Stimulated activated CD8-positive, alpha-beta memory T cell treated with anti-CD3 and anti-CD28 coated beads, Interleukin-7, amount 100 ng/mL, for 24 hours (primary cell): ENCODE measurements at places on chromosomes 11 and 22.

DNA sequence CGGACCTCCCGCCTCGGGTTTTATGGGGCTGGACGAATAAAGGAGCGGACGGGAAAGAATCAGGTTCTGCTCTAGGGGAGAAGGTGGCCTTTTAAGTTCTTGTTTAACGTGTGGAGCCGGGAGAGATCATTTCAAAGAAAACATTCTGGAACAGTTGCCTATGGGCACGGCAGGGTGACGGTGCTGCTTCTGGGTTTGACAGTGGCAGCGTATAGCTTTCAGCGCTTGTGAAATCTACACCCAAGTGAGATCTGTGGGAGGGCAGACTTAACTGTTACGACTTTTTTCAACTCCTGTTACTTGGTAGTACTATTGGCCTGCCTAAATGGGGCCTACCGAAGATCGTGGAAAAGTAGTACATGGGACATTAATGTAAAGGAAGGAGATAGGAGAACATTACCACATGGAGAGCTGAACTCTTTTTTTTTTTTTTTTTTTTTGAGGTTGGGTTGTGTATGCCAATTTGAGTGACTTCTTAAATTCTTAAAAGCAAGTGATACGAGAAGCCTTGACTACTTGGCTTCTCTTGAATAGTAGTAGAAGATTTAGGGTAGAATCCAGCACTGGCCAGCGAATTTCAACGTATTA, 743 bp downstream of the USP47 start:
- DNase-seq = peak; percentile 5

GRCh38 chr11:46235777-46236688, 41.4 kb upstream of the CREB3L1 start:
- no peak for DNase-seq

DNA sequence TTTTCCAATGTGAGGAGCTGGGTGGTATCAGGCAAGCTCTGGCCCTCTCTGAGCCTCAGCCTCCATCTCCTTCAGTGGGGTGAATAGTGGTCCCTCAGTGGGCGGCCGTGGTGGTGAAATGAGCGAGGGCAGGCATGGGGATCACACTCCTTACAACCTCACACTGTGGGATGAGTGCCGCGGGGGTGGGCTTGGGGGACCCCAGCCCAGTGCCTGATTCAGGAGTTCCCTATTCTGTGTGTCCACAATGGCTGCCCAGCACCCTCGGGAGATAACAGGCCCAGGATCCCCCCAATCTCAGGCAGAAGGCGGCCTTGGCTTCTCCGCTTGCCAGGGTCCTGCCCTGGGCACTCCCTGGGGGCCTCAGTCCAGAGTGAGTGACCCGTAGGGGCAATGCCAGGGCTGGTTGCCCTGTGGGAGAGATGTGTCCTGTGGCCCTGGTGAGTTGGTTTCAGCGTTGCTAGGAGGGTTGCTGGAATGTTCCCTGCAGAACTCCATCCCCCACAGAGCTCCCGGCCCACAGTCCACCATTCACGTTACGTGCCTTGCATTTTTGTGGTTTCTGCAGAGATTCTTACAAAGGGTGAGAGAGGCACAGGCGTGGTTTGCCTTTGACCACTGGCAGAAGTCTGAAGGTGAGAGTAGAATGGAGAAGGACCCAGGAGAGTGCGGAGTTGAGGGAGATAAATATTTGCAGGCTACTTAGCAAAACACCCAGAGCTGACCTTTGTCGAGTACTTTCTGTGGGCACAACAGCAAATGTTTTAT, 2.9 kb downstream of the ALDH3B1 start:
- no peak for DNase-seq

GRCh38 chr11:17293311-17293710, 16.8 kb downstream of the NUCB2 start:
- DNase-seq = no peak

- DNase-seq = no peak
Measured at GRCh38 chr11:7004482-7004881, 15.7 kb downstream of the ZNF214 start.

GRCh38 chr11:123510579-123510905, 80.5 kb downstream of the GRAMD1B start:
- no peak for DNase-seq

DNA sequence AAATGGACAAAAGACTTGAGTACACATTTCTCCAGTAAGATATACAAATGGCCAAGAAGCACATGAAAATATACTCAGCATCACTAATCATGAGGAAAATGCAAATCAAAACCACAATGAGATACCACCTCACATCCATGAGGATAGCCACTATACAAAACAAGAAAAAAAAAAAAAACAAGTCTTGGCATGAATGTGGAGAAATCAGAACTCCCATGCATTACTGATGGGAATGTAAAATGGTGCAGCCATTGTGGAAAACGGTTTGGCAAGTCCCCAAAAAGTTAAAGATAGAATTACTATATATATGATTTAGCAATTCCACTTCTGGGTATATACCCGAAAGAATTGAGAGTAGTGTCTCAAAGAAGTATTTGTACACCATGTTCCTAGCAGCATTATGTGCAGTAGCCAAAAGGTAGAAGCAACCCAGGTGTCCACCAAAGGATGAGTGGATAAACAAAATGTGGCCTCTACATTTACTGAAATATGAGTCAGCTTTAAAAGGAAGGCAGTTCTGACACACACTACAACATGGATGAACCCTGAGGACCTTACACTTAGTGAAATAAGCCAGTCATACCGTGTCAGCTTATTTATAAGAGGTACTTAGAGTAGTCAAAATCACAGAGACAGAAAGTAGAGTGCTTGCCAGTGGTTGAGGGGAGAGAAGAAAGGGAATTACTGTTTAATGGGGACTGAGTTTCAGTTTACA, 146.3 kb downstream of the WNT7B start:
- no peak for DNase-seq

DNA sequence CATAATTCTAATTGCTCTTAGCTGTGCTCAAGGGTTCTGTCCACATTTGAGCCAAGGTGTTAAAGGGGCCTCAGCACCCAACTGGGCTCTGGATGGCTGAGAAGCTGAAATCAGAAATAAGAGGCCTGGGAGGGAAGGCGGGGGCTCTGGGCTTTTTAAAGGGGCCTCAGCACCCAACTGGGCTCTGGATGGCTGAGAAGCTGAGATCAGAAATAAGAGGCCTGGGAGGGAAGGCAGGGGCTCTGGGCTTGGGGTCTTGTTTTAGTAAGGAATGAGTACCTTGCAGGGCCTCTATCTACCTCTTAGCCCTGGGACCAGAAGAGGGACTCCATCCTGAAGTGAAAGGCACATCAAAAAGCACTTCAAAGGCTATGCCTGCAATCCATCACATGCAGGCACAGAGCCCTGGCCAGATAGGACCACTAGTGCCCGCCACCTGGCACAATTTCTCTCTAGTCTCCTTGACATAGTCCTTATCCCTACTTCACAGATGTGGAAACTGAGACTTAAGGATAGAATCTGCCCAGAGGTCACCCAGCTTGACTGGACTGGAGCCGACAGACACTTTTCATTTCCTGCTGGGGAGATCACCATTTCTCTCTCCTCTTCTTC, 35.6 kb downstream of the DKK3 start:
- DNase-seq = no peak

- no peak for DNase-seq
Measured at GRCh38 chr11:45982656-45983470, 60.4 kb downstream of the LARGE2 start.

DNA sequence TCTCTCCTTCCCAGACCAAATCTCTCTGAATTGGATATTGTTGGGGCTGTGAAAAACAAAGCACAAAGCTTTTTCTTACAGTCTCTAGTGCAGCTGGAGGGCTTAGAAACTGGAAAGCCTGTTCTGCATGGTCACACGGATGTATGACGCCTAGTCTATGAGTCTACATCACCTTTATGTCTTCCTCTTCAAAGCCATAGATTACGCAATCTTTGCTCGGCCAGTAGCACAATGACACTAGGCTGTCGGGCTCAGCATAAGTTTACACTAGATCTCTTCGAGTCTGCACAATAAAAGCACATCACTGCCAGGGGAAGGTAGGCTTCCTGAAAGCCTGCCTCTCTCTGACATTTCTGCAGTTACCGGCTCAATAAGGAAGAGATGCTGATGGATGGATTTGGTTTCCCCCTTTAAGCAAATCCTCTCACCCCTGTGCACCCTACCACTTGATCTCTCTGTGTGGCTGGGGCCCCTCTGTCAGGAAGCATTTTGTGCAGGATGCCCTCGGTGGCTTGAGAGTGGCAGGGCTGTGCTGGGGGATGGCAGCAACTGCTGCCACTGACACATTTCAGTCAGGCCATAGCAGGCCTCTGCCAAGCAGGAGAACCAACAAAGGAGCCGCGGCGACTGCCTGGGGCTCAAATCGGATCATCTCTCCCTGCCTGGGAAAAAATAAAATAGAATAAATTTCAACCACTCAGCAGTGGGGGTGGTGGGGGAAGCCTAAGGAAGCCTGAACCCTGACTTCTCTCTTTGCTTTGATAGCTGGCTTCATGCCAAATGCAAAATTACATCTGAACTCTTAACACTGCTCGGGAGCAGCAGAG, 1272.8 kb downstream of the LRRC4C start:
- DNase-seq = no peak

DNA sequence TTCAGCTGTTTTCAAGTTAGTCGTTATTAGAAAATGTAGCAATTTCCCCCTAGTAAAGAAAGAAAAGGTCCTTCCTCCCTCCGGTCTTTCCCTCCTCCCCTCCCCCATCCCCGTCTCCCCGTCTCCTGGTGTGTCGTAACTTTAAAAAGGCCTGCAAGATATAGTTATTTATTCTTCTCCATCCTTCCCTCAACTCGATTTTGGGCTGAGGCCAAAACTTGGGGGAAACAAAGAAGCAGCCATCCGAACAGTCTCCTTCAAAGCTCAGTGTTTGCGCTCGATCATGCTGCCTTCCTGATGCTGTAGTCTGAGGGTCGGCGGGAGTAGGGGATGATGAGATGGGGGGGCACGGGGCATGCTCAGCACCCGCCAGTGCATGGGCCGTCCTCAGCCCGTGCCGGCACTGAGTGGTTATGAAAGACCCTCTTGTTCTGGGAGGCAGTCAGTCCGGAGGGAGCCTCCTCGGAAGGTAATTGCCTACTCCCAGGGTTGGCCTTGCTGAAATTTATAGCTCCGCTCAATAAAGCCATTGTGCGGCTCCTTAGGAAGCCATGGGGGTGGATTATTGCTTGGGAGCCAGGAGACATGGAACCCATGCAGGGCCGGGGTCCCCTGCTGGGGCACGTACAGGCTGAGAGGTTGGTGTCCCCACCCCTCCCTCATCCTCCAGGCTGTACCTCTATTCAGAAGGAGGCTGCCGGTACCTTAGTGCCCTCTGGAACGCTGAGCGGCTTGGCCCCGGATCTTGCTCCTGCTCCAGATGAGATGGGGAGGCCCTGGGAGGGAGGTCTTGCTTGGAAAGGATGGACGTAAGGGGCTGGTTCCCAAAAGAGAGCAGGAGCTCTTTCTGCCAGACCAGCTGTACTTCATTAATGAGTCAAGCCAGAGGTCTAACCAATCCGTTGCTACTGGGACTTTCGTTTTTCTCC, 212.7 kb upstream of the CADM1 start:
- no peak for DNase-seq

- no peak for DNase-seq
Measured at GRCh38 chr11:125605417-125605816, 12.8 kb downstream of the STT3A start.

DNA sequence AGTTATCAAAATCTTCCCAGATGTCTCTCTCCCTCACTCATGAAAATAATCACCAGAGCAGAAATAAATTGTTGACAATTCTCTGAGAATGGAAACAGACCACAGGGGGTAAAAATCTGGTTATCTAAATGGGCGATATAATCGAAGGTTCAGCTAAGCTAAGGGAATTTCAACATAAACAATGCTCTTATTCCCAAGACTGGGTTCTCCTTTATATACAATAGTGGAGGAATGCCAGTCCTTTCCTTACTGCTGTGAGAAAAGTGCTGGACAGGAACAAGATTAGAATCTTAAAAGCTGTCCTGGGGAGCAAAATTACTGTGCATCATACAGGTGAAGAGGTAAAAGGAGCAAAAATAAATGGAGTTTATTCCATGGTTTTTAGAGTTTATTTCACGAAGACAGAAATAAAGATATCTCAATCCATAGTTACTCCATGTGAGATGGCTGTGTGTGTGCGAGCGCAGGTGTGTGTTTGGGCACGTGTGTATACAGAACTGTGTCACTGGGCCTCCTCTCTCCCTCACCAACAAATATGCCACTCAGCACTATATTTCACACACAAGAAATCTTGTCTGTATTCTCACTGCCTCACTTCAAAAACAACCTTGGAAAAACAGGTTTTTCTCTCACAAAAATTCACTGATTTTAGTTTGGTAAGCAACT, 385.6 kb downstream of the DCDC1 start:
- DNase-seq = no peak

DNA sequence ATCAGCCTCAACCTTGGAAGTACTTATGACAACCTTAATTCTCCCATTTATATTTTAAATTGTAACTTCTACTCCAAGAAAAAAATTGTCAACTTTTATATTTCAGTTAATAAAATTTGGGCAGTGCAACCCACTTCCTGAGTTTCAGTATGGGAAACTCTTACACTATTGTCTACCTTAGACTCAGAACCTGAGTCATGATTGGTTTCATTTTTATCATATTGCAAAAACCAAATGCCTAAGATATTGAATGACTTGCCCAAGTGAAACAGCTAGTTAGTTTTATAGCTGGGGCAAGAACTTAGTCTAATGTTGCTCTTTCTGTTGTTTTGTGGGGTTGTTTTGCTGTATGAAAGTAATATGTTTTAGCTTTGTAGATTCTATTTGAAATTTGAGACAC, 334.0 kb upstream of the ARHGAP42 start:
- no peak for DNase-seq

DNA sequence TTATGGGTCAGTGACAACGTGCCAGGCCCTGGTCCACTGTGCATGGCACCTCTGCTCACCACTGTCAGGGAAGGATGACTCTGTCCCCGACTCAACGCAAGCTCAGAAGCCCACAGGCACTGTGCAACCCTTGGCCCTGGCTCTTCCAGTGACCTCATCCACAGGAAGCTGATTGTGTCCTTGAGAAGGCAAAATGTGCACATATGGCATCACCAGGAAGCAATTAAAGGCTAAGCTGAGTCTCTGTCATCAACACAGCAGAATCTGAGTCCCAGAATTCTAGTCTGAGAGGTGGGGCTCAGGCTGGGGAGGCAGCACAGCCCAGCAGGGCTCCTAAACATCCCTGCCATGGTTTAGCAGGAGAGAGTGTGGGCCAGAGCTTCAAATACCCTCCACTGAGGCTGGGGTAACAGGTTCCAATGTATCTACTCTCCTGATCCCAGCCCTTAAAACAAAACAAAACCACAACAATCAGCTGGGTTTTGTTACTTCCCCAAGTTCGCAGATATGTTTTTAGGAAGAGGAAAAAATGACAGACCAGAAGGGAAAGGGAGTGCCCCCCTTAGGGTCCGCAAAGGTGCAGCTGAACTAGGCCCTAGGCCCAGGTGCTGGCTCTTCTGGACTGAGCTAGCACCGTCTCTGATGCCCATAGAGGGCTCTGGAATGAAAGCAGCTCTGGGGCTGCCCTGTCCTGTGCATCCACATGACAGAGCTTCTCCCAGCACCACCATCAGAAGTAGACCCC, 33.5 kb upstream of the GNAZ start:
- DNase-seq = no peak

- DNase-seq = no peak
Measured at GRCh38 chr11:17012712-17013547, 1.3 kb downstream of the PLEKHA7 start.

- no peak for DNase-seq
Measured at GRCh38 chr22:41003066-41003465, 51.9 kb downstream of the RBX1 start.

GRCh38 chr11:110903830-110904229, 191.6 kb upstream of the ARHGAP20 start:
- DNase-seq = no peak

GRCh38 chr11:118956094-118956846, at the start of gene UPK2:
TSS of gene UPK2 (plus strand) at chr11:118956298. CDS start at chr11:118956351, 53 bp downstream.
- DNase-seq = peak; percentile 79

GRCh38 chr22:48422900-48423480, 1404.7 kb downstream of the BRD1 start:
- no peak for DNase-seq

- no peak for DNase-seq
Measured at GRCh38 chr11:79219186-79220045, 221.4 kb downstream of the TENM4 start.
